ENCODE measurements at places on chromosomes 1 and 21.

GRCh38 chr1:8348047-8348776, 30.3 kb downstream of the SLC45A1 start:
- DNase-seq, result no peak

GRCh38 chr1:59071289-59071688, 225.6 kb upstream of the FGGY start:
- DNase-seq, result no peak

DNA sequence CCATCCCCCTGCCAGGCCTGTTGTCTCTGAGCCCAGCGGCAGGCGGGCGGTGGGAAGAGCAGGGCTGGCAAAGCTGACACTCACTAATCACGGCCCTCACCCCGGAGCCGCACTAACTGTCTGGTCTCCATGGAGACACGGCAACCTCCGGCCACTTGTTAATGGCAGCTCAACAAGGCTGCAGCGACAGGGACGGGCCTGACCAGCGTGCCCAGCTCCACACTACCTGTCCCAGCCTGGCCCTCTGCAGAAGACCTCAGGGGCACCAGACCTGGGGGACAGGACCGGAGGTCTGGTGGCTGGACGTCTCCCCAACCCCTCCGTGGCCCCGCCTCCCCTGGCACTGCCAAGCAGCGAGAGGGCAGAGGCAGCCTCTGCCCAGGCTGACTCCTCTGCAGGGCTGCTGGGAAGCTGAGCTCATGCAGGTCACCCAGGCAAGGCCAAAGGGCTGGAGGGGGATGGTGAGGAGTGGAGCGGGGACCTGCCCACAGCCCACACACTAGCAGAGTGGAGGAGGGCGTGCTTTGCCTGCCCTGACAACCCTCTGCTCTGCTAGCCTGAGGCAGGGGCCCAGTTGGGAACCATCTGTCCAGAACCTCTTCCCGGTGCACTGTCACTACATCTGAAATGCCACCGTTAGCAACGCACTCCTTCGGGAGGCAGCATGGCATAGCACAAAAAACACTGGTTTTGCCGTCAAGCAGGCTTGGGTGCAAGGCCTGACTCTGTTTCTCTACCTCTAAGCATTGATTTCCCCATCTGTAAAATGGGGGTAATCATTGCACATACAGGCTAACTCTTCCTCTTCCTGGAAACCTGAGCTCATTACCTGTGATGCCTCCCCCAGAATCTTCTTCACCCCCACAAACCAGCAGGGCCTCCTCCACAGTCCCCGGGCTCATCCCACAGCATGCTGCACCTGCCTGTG, 29.6 kb upstream of the WASF2 start:
- no peak for DNase-seq

DNA sequence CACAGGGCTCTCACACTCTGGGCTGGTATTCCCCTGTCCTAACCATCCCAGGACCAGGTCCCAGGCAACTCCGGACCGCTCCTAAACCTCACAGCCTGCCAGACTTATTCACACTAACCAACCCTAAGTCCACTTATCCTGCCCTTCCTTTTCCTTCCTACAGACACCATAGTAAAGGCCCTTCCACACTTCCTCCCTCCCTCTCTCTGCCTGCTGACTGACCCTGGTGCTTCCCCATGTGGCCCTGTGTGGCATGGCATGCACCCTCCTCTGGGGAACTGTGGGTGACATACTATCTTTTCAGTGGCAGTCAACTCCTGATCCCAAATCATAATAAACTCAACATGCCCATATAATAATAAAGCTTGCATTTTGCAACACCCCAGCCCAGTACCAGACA, 155.1 kb upstream of the DNAH14 start:
- DNase-seq, result no peak

DNA sequence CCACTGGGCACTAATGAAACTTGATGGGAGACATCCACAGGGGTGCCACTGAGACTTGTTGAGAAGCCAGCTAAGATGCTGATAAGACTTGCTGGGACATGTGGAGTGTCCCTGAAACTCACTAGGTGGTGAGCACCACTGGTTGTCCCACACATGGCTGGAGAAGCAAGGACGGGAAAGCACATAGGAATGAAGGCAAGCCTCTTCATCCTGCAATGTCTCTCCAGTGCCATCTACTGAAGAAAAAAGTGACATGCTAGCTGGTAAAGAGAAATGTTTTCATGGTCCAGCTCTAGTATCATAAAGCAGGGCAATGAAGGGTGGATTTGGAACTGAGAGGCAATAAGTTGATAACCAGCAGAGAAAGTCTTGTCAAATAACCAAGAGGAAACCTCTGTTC, 283.0 kb downstream of the PAPPA2 start:
- no peak for DNase-seq

DNA sequence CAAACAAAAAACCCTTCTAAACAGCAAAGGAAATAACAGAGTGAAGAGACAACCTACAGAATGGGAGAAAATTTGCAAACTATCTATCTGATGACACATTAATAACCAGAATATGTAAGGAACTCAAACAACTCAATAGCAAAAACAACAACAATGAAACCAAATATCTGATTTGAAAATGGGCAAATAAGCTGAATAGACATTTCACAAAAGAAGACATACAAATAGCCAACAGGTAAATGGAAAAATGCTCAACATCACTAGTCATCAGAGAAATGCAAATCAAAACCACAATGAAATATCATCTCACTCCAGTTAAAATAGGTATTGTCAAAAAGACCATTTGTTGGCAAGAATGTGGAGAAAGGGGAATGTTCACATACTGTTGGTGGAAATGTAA, 57.6 kb upstream of the RC3H1 start:
- no peak for DNase-seq

DNA sequence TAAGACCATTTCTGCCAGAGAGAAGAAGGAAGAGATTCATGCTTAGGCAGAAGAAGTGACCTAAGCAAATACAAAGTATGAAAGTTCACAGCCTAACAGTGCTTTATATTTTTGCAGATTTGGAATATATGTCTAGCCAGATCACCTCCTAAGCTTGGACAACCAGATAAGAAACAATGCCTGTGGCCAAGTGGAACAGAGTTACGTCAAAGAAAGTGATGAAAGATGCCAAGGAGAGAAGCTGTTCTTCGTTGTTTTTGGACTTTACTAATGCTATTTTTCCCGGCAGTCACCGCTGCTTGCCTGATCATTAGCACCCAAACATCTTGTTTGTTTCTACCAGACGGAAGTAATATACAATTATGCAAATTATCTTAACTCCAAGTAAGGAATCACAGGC, 489.2 kb upstream of the C1orf87 start:
- DNase-seq, result no peak

GRCh38 chr1:213905344-213905743, 82.4 kb upstream of the PROX1 start:
- DNase-seq, result no peak

- no peak for DNase-seq
Observed at GRCh38 chr21:39125752-39126485, 57.3 kb downstream of the PSMG1 start.

DNA sequence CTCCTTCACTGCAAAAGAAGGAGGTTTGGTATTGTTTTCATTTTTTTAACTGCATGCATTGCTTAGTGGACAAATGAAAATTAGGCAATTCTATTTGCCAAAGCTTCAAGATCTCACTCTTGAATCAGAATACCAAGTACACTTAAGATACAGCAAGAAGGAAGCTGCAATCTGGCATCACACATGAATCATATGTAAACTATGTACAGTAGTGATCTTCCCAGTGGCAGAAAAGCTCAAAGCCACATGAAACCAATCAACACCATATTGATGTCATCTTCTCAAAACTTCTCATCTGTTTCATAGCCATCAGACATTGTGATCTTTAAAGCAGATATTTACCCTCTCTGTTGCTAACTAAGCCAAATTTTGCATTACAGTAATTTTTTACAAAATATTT, 550.1 kb downstream of the LTN1 start:
- DNase-seq, result no peak

- DNase-seq, result no peak
Observed at GRCh38 chr1:55554611-55555010, 339.4 kb upstream of the USP24 start.

Data from stimulated activated CD4-positive, alpha-beta T cell treated with anti-CD3 and anti-CD28 coated beads, Interleukin-15, amount 100 ng/mL, for 1 hour (primary cell).